ENCODE measurements at places on chromosomes 4 and X. TPM values are rescaled to one million over a fixed set of nuclear protein-coding genes. Genes with fewer than 3 reads are reported as not detected.

DNA sequence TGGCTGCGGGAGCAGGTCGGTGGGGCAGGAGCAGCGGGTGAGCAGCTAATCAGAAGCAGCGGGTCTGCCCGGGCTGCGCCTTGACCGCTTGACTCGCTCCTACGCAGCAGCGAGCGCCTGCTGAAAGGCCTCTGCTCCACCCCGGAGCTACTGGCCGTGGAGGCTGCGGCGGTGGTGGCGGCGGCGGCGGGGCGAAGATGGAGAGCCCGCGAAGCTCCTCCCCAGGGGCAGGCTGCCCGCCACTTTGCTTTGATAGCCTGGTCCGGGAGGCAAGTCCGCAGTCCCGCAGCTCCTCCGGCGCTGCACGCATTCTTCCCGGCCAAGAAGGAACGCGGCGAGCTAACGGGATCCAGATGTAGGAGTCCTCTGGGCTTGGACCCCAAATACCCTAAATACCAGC lies 36.7 kb downstream of the PJA1 start:
- no peak overlapping the region for H3K27ac ChIP-seq
- peaks cover 4% of the 10 kb centered on the region for H3K27me3 ChIP-seq
- peak overlapping the region; percentile 69 for H3K4me3 ChIP-seq
- H3K36me3 ChIP-seq, result no peaks in the 10 kb centered on the region

DNA sequence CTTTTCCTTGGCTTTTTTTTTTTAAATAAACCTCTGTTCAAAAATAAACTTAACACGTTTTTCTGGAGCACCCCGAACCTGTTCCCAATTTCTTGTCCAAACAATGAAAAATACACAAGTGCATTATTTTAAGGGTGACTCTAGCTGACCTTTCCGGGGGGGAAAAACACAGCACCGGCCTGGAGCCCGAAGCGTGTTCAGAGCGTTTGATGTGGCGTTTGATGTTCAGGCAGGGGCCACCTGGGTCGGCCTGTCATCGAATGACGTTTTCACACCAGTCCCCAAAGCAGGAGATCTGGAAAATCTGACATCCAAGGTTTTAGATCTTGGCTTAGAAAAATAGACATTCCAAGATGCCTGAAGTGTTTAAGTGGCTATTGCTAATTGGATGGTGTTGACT lies 282.1 kb downstream of the SHOX start:
- H3K27ac ChIP-seq, result no peak overlapping the region
- peaks cover 7% of the 10 kb centered on the region for H3K4me1 ChIP-seq
- H3K36me3 ChIP-seq, result no peaks in the 10 kb centered on the region
- no peaks in the 10 kb centered on the region for H3K27me3 ChIP-seq

GRCh38 chr4:178689926-178690325 lies 1247.7 kb upstream of the AGA start:
- DNase-seq, result no peak
- H3K27me3 ChIP-seq, result no peaks in the 10 kb centered on the region
- no peaks in the 10 kb centered on the region for H3K4me1 ChIP-seq
- no peaks in the 10 kb centered on the region for H3K36me3 ChIP-seq
- H3K4me3 ChIP-seq, result no peak overlapping the region

DNA sequence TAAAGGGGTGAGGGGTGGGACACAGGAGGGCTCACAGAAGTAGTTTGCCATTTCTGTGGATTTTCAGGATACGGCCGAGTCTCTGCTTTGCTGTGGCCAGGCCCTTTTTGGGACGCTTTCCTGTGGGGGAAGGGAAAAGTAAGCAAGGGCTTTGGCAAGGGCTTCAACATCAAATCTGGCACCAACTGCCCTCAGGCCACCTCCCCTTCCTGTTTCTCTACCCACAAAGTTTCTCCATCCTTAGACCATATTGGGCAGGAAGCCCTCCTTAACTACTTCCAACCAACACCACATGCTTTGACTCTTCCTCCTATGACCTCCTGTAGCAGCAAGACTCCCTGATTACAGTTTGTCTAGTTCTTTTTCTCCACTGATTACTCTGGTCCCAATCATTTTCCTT lies 105.1 kb downstream of the PHF8 start:
- DNase-seq, result no peak
- no peak overlapping the region for H3K4me3 ChIP-seq
- no peaks in the 10 kb centered on the region for H3K36me3 ChIP-seq
- no peaks in the 10 kb centered on the region for H3K4me1 ChIP-seq

DNA sequence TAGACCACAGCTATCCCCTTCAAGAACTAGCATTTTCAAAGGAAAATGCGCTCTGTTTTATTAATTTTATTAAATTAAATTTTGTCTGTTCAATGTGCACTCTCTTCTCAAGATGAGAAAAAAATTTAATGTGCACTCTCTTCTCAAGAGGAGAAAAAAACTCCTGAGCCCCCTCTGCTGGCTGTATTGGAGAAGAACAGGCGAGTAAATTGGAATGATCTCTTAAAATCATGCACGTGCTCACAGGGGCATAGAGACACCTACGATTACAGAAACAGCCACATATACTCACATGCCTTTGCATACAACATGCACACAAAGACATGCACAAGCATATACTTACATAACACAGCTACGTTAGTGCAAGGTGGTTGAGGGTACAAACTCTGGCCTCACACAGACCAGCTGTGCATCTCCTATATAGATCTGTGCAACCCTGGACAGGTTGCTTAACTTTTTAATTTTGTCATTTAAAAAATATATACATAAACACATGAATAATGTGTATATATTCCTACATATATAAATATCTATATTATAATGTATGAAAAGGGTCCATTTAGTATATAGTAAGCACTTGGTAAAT lies 176.2 kb upstream of the CXorf66 start:
- no peak overlapping the region for H3K4me3 ChIP-seq
- no peak overlapping the region for H3K27ac ChIP-seq
- no peaks in the 10 kb centered on the region for H3K4me1 ChIP-seq
- H3K27me3 ChIP-seq, result no peaks in the 10 kb centered on the region
- peak; percentile 23 for DNase-seq
- H3K36me3 ChIP-seq, result no peaks in the 10 kb centered on the region

DNA sequence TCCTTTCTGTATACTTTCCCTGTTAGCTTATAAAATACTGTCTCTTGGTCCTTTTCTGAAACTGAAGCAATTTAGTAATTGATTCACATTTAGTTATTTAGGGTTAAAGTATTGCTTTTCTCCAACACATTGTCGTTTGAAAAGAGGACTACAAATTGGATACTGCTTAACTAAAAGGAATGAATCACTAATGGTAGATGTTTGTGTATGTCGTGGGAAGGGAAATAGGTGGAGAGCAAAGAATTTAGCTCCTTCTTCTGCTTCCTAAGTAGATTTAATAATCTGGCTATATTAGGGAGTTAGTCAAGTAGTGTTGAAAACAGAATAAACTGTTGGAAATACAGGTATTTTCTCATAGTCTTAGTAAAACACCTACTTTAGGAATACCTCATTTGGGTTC lies 27.9 kb downstream of the SLAIN2 start:
- H3K4me1 ChIP-seq, result peaks cover 10% of the 10 kb centered on the region
- no peak for DNase-seq
- peaks cover 3% of the 10 kb centered on the region for H3K27me3 ChIP-seq

- no peak overlapping the region for H3K27ac ChIP-seq
- H3K36me3 ChIP-seq, result peaks cover 12% of the 10 kb centered on the region
- no peaks in the 10 kb centered on the region for H3K27me3 ChIP-seq
Observed at GRCh38 chr4:112069110-112069509, 76.1 kb upstream of the FAM241A start.

DNA sequence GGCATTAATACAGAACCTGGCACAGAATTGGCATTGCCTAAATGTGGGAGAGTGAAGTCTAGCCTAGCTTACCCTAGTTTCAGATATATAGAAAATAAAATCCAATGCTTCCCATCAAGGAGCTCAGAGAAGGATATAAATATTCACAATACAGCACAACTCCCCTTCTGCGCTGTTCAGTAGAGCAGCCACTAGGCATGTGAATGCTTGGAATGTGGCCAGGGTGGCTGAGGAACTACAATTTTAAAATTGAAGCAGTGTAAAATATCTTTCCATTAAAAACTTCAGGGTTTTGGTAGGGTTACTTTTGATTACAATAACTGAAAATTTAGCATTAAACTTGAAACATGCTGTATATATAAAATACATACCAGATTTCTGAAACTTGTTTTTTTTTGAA lies 19.5 kb downstream of the ZNF518B start:
- H3K4me1 ChIP-seq, result peaks cover 8% of the 10 kb centered on the region
- no peak overlapping the region for H3K4me3 ChIP-seq
- peaks cover 7% of the 10 kb centered on the region for H3K36me3 ChIP-seq
- no peaks in the 10 kb centered on the region for H3K27me3 ChIP-seq
- no peak for DNase-seq
- no peak overlapping the region for H3K27ac ChIP-seq

DNA sequence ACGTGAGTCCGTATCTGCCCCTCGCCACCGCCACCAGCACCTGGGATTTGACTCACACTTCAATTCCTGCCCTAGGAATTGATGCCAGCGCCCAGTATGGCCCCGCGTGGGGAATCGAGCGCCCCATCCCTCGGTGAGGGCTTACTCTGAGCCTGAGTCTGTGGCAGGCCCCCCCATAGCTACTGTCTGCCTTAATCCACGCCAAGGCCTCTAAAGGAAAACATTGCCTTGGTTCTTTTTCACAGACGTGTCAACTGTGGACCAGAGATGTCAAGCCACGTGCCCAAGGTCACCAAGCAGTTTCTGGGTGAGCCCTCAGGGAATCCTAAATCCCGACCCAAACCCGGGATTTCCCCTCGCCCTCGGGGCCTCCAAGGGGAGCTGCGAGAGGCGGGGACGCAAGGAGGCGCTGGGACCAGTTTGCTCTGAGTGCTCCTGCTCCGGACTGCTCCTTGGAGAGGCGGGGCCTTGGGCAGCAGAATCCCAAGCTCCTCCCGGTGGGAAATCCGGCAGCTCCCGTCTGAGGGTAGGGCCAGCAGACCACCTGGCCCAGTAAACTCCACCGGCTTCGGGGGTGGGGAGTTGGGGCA lies 12.9 kb downstream of the MSX1 start:
- peaks cover 5% of the 10 kb centered on the region for H3K4me1 ChIP-seq
- H3K36me3 ChIP-seq, result peaks cover 4% of the 10 kb centered on the region
- no peak overlapping the region for H3K4me3 ChIP-seq
- DNase-seq, result peak; percentile 55

GRCh38 chr4:32427566-32427965 lies 1707.4 kb downstream of the PCDH7 start:
- H3K4me1 ChIP-seq, result no peaks in the 10 kb centered on the region
- H3K36me3 ChIP-seq, result peaks cover 6% of the 10 kb centered on the region
- no peak overlapping the region for H3K4me3 ChIP-seq
- no peaks in the 10 kb centered on the region for H3K27me3 ChIP-seq

DNA sequence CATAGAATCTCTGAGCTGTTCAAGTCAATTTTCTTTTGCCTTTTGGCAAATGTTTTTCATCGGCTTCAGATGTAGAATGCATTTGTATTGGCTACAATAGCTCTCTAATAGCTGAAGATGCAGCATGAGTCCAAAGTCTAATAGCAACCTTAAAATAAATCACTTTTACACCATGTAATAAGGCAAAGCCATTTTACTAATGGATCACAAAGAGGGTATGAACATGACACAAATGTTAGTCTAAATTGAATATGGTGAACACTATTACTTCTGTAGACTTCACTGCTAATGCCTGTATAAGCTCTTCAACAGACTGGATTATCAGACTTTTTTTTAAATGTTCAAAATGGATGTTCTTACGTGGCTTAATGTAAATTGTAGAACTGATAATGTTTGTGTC lies 645.3 kb downstream of the TLL1 start:
- DNase-seq, result no peak
- H3K36me3 ChIP-seq, result no peaks in the 10 kb centered on the region
- H3K27me3 ChIP-seq, result no peaks in the 10 kb centered on the region
- H3K4me1 ChIP-seq, result no peaks in the 10 kb centered on the region
- no peak overlapping the region for H3K27ac ChIP-seq
- no peak overlapping the region for H3K4me3 ChIP-seq

GRCh38 chrX:95762716-95763115 lies 921.9 kb upstream of the DIAPH2 start:
- H3K27me3 ChIP-seq, result peaks cover 1% of the 10 kb centered on the region
- H3K4me1 ChIP-seq, result no peaks in the 10 kb centered on the region
- no peak overlapping the region for H3K4me3 ChIP-seq
- H3K27ac ChIP-seq, result no peak overlapping the region
- no peak for DNase-seq

The GRPR gene
- total RNA-seq, result 0.56 TPM

The VCX3B gene
- not detected for total RNA-seq

All from glutamatergic neuron (in vitro differentiated cells).